Spleen (tissue), 13 donors: ENCODE measurements at places on chromosomes 3 and 15.
A peak's percentile ranks its signal among the peaks of the same experiment; 100 is the strongest.

- DNase-seq = no peak
Measured at GRCh38 chr3:197139586-197139985, 110.0 kb upstream of the MELTF start.

GRCh38 chr3:155327430-155327829 lies 33.9 kb upstream of the STRIT1 start:
- no peak for DNase-seq

DNA sequence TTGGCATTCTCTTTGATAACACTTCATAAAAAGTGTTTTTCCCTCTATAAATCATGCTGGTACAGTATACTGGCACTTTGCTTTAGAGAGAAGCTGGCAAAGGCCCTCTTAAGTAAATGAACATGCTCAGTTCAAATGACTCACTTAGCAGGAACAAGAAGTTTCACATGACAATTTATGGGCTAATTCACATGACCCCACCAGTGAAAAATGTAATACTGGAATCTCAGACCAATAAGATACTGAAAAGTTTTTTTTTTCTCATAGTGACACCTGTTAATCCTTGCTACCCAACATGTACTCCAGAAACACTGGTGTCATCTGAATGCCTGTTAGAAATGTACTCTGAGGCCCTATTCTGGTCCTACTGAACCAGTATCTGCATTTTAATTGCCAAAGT lies 13.9 kb downstream of the BTBD1 start:
- no peak for DNase-seq

- no peak for DNase-seq
Measured at GRCh38 chr3:120649830-120650233, 32.2 kb downstream of the HGD start.

DNA sequence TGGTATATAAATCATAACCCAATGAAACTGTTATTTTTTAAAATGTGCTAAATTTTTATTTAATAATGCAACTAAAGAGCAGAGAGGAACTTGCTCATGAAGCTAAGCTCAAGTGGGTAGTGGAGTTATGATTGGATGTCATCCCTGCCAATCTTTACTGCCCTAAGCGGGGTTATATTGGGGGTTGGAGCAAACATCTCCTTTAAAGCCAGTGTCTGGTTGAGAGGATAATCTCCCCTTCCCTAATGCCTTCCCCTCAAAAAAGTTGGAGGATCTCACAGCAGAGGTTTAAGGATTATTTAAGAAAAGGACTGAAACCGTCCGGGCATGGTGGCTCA lies 32.1 kb upstream of the CLASP2 start:
- DNase-seq = no peak

DNA sequence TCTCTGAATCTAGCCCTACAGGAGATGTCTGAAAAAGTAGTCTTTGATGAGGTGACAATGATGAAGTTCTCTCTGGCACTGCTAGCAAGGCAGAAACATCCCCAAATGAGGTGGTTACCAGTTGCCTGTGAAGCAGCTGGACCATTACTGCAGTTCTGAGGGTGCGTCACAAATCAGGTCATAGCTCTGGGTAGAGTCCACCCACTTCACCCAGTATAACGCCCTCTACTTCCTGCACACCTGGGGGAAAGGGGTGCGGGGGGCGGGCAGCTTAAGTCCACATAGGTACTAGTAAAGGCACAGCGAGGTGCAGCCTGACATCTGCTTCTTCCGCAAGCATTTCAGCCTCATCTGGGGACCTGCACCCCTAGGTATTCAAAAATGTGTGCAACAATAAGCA lies 13.4 kb upstream of the SATB1 start:
- DNase-seq = peak; percentile 78

DNA sequence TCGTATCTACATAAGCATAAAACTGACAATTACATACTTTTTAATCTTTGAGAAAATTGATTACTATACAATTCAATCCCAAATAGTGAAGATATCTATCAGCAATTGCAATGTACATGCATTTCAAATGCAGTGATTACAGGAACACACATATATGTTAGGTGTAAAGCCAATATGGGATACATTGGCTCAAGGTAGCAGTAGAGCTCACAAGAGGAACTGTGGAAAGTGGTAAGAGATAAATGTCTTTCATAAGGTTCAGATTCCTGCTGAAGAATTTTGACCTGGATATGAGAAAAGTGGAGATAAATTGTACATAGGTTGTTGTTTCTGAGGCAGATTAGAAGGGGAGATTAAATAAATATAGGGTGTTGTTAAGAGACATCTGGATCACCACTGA lies 1280.5 kb downstream of the OTOL1 start:
- DNase-seq = no peak

GRCh38 chr3:155946178-155946577 lies 75.7 kb downstream of the GMPS start:
- DNase-seq = no peak

DNA sequence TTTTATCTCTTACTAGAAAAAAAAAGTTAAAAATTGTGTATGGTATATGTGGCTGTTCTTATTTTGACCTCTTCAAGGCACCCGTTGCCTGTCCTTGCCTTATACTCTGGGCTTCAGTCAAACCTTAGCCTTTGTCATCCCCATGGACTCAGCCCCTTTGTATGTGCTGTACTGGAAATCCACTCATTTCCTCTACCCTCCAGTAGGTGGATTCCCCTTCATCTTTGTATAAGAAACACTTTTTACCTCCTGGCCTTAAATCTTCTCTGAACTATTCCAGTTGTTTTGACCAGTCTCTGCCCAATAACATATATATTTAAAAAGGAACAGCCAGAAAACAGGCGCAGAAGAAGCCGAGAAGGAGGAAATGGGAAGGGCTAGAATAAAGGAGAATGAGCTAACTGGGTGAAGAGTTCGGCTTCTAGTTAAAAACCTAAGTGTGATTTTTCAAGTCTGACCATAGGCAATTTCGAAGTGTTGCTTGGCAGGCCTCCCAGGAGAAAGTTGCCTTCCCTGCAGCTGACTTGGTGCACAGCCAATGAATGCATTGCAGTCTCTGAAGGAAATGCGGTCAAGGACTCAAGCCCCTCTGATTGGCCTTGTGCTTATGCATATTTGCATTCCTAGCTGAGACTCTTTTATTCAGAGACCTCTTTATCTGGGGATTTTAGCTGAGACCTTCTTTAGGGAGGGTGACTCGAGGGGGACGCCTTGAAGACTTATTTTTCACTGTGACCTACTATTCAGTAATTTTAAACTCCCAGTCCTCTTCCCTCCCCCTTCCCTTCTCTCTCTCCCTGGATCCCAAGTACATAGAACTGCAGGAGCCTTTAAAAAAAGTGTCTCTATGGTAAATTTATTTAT lies 277.4 kb downstream of the ROBO1 start:
- DNase-seq = no peak

GRCh38 chr3:186342197-186342596 lies 19.8 kb downstream of the DGKG start:
- DNase-seq = no peak

DNA sequence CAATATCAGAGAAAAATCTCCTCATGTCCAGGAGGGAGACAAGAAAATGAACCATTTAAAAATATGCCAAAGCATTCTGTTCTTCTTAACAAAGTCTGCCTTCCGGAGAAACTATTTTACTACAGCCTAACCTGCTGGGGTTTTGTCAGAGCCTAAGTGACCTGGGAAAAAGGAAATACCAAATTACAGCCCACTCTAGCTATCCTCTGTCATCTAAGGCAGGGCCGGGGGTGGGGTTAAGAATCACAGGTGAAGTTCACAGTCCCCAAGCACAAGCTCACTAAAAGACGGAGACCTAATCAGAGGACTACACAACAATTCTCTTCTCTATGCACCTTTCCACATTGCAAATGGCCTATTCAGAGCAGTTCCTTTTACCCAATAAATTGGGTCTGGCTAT lies 116.6 kb downstream of the TRIM42 start:
- DNase-seq = no peak

- DNase-seq = no peak
Measured at GRCh38 chr3:133371181-133371580, 28.7 kb upstream of the BFSP2 start.

DNA sequence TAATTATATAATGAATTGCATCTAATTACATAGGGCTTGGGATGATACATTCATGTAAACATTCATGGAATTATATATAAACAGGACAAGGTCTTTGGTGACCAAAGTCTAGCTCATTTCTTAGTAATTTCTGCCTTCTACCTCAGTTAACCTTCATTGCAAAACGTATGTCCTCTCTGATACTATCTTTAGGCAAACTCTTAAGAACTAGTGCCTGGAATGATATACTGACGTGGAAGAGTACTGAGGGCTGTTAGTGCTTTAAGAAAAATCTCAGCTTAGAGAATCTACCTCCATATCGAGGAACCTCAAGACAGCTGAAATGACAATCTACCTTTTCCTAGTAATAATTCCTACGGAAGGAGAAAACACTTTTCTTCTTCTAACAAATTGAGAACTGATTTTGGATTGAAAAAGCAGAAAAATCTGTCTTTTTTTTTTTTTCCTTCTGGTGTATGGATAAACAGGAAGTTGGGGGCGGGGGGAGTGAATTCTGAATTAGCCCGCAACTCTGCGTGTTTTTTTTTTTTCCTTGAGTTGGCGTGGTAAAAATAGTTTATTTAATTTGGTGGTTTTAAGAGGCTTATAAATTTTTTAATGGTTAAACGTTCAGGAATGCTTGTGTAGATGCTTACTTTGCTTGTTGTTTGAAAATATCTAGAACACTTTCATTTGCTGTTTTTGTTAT lies 43.2 kb downstream of the RARB start:
- DNase-seq = no peak

- DNase-seq = no peak
Measured at GRCh38 chr15:93200837-93201226, 111.8 kb upstream of the RGMA start.

DNA sequence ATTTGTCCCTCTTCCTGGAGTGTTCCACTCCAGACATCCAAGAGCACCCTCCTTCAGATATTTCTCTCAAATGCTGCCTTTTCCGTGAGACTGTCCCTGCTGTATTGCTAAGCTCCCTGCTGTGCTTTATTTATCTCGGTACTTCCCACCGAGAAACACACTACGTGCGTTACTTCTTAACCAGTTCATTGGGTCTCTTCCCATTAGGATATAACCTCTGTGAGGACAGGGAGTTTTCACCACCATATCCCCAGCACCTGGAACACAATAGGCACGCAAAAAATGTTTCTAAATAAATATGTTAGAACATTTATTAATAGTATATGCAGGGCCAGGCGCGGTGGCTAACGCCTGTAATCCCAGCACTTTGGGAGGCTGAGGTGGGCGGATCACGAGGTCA lies 308.7 kb upstream of the IL12A start:
- no peak for DNase-seq

GRCh38 chr15:86915811-86916331 lies 836.2 kb downstream of the AGBL1 start:
- no peak for DNase-seq

DNA sequence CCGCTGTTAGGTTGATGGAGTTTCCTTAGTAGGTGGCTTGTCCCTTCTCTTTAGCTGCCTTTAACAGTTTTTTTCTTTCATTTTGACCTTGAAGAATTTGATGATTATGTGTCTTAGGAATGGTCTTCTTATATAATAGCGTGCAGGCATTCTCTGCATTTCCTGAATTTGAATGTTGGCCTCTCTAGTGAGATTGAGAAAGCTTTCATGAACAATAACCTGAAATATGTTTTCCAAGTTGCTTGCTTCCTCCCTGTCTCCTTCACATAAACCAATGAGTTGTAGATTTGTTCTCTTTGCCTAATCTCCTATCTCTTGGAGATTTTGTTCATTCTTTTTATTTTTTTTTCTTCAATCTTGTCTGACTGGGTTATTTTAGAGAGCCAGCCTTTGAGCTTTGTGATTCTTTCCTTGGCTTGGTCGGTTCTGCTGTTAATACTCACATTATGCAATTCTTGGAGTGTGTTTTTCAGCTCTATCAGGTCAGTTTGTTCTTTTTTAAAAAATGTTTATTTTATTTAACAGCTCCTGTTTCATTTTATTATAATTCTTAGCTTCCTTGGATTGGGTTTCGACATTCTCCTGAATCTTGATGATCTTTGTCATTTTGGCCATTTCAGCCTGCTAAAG lies 627.9 kb downstream of the SI start:
- no peak for DNase-seq

DNA sequence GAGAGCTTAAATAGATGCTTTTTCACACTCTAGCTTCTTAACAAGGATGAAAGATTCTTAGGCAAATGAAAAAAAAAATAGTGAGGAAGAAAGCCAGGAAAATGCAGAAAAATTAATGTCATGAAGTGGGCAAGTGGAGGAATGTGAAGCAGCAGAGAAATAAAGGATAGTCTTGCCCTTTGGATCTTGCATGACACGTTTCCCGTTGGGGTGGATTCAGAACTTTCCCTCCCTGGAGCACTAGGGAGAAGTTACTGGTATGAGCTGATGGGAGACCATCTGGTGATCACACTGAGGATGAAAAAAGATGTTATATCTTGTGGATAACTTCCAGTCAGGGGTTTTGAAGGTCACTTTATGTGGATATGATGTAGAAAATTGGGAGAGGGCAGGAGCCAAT lies 361.8 kb upstream of the ROPN1 start:
- no peak for DNase-seq

DNA sequence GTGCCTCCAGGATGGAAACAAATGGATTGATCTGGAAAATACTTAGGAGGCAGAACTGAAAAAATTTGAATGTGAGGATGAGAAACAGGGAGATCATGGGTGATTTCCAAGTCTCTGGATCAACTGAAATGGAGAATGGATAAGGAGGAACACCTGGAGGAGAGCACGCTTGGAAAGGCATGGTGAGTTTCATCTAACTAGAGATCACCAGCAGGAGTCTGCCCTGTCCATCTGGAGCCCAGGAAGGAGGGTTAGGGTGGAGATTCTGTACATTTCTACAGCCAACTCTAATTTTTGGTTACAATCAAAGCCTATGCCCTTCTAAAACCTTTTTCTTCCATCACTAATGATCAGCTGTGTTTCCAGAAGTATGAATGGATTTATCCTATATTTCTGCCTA lies 995.9 kb upstream of the CFAP20DC start:
- DNase-seq = no peak

- DNase-seq = no peak
Measured at GRCh38 chr3:140586311-140586710, 91.6 kb upstream of the TRIM42 start.

DNA sequence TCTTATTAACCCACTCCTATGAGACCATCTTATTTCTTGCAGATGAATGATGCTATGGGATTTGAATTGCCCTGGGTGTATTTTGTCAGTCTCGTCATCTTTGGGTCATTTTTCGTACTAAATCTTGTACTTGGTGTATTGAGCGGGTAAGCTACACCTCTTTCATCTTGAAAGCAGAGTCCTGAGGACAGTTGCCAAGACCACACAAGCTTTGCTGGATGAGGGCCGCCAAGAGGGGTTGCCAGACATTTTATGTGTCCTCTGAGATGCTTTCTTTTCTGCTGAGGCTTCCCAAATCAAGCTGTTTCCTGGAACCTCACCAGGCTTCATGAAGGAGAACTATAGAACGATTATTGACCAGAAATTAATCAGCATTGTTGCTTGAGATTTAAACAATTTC lies 173.2 kb downstream of the CHDH start:
- DNase-seq = no peak

GRCh38 chr15:54282228-54282836 lies 304.1 kb downstream of the UNC13C start:
- peak; percentile 47 for DNase-seq

GRCh38 chr3:19937459-19938294 lies 3.7 kb upstream of the EFHB start:
- no peak for DNase-seq
